ENCODE measurements at places on chromosomes 3 and 15.

DNA sequence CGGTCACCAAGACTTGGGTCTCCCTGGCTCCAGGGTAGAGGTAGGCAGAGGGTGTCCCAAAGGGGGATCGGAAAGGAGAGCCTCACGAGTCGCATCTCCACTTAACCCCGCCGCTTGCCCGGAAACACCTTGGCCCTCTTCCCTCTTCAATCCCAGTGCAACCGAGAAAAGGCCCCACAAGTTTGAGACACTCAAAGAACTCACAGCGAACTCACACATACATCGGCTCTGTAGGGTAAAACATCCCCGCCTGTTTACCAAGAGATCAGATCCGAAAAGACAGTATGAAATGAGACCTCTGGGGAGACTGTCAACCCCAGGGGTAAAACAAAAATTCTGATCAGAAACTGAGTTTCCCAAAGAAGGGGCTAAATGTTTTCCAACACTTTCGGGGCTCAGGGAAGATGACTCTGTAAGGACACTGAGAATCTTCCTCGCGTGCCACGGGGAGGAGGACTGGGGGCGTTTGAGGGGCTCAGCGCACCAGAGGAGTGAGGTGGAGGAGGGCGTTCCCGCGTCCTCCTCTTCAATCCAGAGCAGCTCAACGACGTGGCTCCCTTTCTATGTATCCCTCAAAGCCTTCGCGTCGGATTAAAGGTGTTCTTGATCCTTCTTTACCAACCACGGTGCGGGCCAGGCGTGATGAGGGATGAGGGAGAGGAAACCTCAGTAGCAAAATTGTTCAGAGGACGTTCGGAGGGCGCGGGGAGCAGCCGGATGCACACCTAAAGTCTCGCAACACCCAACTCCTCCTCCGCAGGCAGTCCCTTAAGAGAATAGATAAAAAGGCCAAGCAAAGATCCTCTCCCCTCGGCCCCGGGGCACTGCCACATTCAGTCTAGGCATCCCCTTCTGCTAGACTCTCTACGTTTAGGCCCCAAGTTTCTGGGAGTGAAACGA is 3.7 kb downstream of the WNT5A start:
- no peak for DNase-seq

DNA sequence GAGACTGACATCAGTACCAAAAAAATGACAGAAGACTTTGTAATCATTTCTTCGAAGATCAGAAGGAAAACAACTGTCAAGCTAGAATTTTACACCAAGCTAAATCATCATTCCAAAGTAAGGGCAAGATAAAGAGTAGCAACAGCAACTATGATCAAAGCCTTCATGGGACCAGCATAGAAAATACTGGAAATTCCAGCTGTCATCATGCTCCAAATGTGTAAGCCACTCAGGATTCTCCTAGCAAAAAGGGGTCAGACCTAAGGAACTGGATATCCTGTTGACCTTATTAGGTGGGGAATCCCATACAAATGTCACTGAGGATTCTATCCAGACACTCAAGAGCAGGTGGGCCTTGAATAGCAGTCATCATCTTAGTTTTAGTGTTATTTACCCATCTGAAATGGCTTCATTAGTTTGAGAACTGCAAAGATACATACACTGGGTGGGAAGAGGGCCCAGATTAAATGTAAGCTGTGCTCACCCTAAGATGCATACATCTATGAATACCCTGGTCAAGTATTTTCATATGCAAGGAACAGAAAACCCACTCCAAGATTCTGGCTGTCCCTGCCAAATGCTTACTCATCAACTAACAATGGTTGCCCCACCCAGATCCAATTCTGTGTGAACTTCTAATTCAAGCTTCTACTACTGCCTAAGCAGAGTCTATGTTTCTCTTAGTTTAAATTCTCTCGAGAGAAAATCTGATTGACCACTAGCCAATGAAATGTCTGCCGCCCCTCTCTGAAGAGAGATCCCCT is 33.5 kb downstream of the CLDN18 start:
- no peak for DNase-seq

DNA sequence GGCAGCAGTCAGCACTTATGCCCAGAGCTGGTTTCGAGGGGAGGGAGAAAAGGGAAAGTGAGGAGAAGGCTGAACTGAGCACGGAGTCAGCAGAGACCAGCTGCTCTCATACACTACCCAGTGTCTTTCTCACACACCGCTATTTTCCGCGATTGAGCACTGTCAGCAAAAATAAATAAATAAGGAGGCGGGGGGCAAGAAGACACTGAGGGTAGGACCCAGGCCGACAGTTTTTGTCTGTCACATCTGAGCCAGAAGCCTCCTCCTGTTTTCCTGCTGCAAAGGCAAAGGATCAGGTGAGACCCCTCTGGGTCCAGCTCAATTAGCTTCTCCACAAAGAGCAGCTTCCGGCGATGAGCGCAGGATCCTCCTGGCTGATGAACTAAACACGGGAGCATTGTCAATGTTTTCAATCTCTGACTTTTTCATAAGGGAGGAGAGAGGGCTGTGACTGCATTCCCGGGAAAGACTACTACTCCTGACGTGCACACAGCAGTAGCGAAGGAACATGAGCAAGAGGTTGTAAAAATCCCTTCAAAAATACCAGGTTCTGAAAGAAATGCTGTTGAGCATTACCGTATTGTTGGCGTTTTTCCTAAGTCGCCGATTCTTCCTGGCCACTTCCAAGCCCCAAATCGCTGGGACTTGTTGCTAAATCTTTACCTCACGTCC is 1.3 kb downstream of the FRMD5 start:
- peak; percentile 14 for DNase-seq

GRCh38 chr15:67892559-67893377 is 52.9 kb upstream of the RNU6-1 start:
- no peak for DNase-seq

DNA sequence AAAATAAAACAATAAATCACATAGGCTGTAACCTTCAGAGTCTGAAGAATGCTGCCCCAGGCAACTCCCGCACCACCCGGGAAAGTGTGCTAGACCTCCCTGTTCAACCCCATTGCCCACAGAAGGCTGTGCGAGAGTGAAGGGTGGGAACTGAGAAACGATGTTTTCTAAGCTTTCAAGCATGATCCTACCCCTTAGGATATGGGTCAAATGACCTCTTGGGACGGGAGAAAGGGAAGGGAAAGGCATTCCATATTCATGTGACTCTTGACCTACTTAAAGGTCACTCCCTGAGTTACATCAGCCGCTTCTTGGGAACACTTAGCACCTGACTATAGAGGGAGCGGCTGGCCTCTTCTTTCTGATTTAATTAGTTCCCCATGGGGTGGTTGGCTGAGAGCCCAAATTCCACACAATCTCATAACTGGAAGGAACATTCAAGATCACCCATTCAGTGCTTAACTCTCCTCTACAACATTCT is 114.7 kb upstream of the SLC24A5 start:
- no peak for DNase-seq

GRCh38 chr3:27907148-27907547 is 185.0 kb upstream of the EOMES start:
- DNase-seq, result no peak

DNA sequence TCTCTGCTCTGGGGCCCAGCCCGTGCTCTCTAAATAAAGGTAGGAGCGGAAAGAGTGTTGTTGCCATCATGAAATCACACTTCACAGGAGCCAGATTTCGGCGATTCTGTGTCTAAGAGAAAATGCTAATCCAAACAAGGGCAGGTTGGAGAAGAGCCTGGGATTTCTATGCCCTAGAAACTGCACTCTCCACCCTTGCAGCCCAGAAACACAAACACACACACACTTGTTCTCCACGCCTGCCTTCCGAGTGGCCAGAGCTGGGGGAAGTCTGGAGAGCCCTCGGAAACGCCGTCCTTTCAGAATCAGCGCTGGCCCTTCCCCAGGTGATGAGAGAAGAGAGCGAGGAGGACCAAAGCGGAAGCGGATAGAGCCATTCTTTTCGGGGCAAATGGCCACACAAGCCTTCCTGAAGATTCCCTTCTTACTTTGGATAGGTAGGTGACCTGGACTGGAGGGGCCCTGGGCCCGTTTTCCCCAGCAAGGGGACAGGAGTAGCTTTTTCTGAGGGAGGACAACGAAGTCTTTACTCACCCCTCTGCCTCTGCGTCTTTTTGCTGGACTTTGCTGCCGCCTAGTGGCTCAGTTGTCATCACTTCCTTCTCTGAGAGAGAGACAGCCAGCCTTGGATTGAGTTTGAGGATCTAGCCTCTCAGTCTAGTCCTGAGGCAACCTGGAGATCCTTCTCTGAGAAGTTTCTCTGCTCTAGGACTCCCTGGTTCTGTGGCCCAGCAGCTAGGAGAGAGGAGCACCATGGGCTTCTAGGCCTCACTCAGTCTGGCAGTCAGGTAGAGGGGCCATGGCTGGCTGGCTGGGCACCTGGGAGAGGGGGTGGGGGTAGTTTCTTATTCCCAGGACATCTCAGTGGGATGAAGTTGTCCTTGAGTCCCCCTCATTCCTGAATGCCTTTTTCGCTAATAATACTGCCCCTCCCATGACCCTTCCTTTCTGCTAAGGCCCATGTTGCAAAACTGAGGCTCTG is 37.7 kb downstream of the SENP8 start:
- DNase-seq, result peak; percentile 76

DNA sequence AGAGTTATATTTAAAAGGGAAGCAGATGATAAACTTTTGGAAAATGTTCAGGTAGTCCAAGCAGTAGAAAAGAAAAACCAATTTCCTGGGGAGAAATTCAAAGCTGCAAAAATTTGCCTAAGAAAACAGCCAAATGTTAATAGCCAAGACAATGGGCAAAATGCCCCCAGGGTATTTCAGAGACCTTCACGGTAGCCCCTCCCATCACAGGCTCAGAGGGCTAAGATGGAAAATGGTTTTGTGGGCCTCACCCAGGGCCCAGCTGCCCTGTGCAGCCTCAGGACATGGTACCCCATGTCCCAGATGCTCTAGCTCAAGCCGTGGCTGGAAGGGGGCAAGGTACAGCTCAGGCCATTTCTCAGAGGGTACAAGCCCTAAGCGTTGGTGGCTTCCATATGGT is 391.0 kb downstream of the ZIC4 start:
- DNase-seq, result no peak
